Endothelial cell (in vitro differentiated cells): ENCODE measurements at places on chromosomes 16 and 17.

DNA sequence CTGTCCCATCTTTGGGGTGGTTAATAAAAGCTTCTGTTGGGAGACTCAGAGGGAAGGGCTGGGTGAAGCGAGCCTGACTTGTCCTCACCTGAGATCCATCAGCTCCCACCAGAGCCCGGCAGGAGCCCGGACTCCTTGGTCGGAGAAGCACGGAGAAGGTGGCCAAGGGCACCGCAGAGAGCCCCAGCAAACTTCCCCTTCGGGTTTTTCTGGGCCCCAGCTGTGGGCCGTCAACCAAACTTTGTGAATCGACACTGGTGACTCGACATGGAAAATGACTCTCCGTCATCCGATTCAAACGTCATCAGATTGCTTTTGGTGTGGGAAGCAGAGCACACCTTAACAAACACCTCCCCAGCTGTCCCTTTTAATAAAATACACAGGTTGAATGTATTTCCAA is 21.4 kb downstream of the ENPP7 start:
- no peak overlapping the region for H3K4me3 ChIP-seq
- peaks cover 4% of the 10 kb centered on the region for H3K27me3 ChIP-seq
- H3K4me1 ChIP-seq = peaks cover under 1% of the 10 kb centered on the region
- no peak for DNase-seq
- no peaks in the 10 kb centered on the region for H3K36me3 ChIP-seq
- H3K27ac ChIP-seq = no peak overlapping the region

DNA sequence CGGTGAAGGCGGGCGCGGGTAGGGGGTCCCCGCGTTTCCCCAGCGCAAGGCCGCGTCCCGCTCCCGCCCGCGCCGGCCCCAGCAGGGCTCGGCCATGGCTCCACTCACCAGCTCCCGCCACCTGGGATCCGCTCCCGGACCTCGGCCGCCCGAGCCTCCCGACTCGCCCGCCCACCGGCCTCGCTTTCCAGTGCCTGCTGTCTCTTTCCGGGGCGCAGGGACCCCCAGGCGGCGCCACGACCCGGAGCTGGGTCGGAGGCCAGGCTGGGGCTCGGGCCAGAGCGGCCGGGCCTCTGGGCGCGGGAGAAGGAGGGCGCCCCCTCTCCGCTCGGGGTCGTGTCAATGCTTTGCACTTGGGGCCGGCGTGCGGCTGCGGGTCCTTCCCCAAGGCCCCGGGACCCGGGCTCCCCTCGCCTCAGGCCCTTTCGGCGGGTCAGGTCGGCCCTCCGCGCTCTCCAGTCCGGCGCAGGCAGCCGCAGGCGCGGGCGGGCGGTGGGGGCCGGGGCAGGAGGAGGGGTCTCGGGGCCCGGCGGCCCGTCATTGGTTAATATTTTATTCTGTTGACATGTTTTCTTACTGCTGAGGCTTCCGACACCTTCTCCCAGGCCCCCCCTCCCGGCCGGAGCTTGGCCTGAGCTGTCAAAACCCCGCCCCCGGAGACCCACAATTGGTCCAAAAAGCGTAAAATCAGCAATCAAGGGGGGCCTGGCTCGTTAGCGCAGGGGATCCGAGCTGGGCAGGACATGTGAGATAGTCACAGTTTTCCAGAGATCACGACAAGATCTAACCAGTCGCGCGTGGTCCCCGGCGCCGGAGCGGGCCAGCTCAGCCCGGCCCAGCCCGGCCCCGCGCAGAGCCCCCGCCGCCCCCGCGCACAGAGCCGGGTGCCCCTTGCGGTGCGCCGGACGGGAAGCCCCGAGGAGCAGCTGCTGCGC is at the start of gene TBX2:
Gene TBX2, plus strand, starts transcription at position 713 of the 935 bp plus-strand sequence. CDS start 334 bp downstream, outside the sequence.
- H3K4me3 ChIP-seq = peak within 1 kb of the TSS; percentile 89
- peaks cover 20% of the 10 kb centered on the region for H3K4me1 ChIP-seq
- H3K27me3 ChIP-seq = peaks cover 50% of the 10 kb centered on the region

DNA sequence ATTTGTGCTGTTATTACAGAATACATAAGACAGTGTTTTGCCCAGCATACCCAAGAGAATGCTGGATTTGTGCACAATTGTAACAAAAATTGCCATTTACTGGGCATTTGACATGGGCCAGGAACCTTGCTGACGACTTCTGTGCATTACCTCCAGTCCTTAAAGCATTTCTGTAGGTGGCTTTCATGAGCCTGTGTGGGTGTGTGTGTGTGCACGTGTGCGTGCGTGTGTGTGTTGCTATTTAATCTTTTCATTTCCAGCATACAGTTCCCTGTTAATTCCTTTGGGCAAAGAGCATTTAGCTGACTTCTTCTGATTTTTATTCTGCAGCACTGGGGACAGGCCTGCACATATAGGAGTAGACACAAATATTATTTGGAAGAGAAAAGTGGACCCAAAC is 134.4 kb downstream of the CYLD start:
- H3K36me3 ChIP-seq = no peaks in the 10 kb centered on the region
- H3K27ac ChIP-seq = no peak overlapping the region
- no peak for DNase-seq
- no peaks in the 10 kb centered on the region for H3K4me1 ChIP-seq
- H3K27me3 ChIP-seq = peaks cover 5% of the 10 kb centered on the region
- no peak overlapping the region for H3K4me3 ChIP-seq

DNA sequence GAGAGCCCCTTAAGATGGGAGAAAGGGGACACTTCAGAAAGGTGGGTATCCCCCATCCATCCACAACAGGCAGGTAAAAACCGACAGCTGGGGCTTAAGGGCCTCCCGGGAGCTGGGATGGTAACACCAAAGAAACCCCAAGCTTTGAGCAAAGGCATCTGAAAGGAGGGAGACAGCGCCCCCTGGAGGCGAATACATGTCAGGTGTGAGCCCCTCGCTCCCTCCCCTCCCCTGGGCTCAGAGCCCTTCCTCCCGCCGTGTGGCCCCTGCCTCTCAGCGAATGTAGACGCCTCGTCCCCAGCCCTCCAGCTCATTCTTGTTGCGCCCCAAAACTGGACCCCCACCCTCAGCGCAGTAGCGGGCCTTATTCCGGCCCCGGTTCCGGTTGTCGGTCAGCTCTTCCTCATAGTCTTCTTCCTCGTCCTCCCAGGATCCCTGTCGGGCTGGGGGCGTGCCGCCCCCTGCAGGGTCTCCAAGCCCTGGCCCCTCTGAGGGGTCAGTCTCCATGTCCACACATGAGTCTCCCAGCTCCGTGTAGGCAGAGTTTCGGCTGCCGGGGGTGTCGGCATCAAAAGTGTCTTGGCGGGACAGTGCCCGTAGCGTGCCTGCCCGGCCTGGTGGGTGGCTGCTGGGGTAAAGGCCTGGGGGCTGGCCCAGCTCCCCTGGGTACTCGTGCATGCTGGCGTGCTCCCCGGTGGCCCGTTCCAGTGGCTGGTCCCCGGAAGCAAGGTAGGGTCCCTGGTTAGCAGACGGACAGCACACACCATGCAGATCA is 9.1 kb upstream of the ARL5C start:
- H3K4me1 ChIP-seq = no peaks in the 10 kb centered on the region
- peaks cover 25% of the 10 kb centered on the region for H3K36me3 ChIP-seq

GRCh38 chr16:8130197-8130596 is 460.1 kb downstream of the TMEM114 start:
- no peaks in the 10 kb centered on the region for H3K4me1 ChIP-seq
- H3K27me3 ChIP-seq = no peaks in the 10 kb centered on the region
- peaks cover 2% of the 10 kb centered on the region for H3K36me3 ChIP-seq
- H3K4me3 ChIP-seq = no peak overlapping the region
- DNase-seq = no peak

GRCh38 chr17:48541036-48541576 is 3.8 kb downstream of the HOXB2 start:
- no peak for DNase-seq
- H3K4me3 ChIP-seq = peak overlapping the region; percentile 87
- H3K27ac ChIP-seq = peak overlapping the region; percentile 17
- peaks cover 9% of the 10 kb centered on the region for H3K36me3 ChIP-seq
- H3K27me3 ChIP-seq = peaks cover 14% of the 10 kb centered on the region

DNA sequence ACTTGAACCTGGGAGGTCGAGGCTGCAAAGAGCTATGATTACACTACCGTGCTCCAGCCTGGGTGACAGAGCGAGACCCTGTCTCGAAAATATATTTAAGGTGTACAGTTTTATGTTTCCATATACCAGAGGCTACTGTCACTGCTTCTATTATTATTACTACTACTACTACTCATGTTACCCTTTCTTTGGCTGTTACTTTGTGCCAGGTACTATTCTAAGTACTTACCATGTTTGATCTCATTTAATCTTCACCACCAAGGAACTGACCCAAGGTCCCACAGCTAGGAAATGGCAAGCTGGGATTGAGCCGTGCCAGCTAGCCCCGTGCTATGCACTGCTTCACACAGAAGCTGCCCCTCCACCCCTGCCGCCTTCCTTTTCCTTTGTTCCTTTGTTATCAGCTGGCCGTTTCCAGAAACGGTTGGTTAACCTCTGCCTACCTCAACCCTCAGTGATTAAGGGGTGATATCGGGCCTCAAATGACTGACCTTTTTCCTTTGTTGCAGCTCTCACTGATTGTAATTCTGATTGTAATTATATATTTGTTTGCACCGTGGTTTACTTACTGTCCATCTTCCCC is 78.4 kb downstream of the ABCC1 start:
- H3K27ac ChIP-seq = peak overlapping the region; percentile 91
- H3K4me3 ChIP-seq = no peak overlapping the region
- DNase-seq = peak; percentile 34
- H3K27me3 ChIP-seq = peaks cover 3% of the 10 kb centered on the region
- no peaks in the 10 kb centered on the region for H3K36me3 ChIP-seq
- H3K4me1 ChIP-seq = peaks cover 14% of the 10 kb centered on the region

GRCh38 chr17:27081002-27081638 is 212.8 kb upstream of the WSB1 start:
- H3K36me3 ChIP-seq = peaks cover 4% of the 10 kb centered on the region
- H3K4me3 ChIP-seq = no peak overlapping the region
- H3K27ac ChIP-seq = no peak overlapping the region
- no peak for DNase-seq

DNA sequence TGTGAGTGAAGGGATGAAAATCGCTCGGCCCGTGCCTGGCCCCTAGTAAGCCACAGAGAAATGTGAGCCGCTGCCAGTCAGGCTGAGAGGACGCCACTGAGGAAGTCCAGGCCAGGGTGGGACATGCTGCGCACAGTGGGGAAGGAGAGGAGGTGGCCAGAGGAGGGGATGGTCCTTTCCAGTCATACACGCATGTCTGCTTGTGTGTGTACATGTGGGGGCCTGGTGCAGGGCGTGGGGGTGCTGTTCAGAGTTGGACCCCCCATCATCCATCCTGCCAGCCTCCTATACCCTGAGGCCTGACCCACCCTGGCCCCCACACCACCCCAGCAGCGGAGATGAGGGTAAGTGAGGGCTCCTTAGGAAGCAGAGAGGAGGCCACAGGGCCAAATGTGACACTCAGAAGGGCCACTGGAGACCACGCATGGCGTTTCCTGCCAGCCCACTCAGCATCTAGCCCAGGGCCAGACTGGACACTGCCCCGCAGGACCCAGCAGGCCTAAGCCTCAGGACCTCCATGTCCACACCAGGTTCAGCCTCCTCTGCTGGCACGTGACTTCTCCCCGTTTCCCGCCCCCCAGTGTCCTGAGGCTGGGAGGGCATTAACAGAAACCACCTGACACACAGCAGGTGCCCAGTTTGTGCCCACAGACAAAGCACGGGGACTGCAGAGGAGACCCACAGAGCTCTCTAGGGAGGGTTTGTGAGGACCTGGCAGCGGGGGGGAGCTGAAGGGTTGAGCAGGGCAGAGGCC is 7.0 kb downstream of the DOC2A start:
- H3K36me3 ChIP-seq = peaks cover 21% of the 10 kb centered on the region
- peaks cover 17% of the 10 kb centered on the region for H3K4me1 ChIP-seq
- peaks cover 24% of the 10 kb centered on the region for H3K27me3 ChIP-seq
- DNase-seq = no peak
- H3K27ac ChIP-seq = peak overlapping the region; percentile 77

GRCh38 chr16:78704416-78704815 is 605.0 kb downstream of the WWOX start:
- H3K4me3 ChIP-seq = no peak overlapping the region
- H3K27ac ChIP-seq = no peak overlapping the region
- no peaks in the 10 kb centered on the region for H3K36me3 ChIP-seq
- peaks cover 7% of the 10 kb centered on the region for H3K4me1 ChIP-seq
- H3K27me3 ChIP-seq = no peaks in the 10 kb centered on the region
